ENCODE measurements at places on chromosomes 3 and 15.

DNA sequence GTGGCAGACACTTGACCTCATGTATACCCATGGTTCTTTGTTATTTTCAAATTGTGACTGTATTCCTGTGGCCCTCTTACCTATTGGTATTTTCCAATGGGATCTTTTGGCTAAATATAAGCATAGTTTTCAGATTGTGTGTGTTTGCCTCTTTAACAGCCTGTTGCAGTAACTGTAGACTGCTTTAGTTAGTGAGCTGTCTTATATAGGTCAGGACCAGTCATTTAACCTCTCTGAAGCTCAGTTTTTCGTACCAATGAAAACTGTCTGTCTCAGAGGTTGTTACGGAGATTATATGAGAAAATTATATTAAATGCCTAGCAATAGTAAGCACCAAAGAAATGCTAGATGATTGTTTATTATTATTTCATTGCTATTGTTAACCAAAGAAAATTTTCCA, 29.3 kb upstream of the CAPN3 start:
- no peak for DNase-seq

DNA sequence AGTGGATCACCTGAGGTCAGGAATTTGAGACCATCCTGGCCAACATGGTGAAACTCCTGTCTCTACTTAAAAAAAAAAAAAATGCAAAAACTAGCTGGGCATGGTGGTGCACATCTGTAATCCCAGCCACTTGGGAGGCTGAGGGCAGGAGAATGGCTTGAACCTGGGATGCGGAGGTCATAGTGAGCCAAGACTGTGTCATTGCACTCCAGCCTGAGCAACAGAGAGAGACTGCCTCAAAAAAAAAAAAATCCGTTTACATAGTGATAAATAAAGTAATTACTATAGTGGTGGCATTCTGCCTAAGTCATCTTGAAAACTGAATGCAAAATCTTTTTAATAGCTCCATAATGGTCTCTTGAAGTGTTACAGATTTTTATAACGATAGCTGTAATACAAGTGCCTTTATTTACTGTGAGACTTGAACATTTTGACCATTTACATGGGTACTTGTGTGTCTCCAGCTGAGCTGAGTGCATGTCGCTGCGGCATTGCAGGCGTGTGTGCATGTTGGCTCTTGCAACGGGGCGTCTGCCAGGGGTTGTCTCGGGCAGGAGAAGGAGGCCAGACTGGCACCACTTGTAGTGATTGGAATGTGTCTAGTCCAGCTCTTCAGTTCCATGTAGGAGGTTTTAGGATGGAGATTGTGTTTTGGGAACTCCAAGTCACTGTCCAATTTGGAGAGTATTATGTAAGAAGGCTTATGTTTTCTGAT, 111.9 kb downstream of the IGF1R start:
- no peak for DNase-seq

GRCh38 chr3:140365872-140366697, 311.8 kb upstream of the TRIM42 start:
- DNase-seq, result no peak

DNA sequence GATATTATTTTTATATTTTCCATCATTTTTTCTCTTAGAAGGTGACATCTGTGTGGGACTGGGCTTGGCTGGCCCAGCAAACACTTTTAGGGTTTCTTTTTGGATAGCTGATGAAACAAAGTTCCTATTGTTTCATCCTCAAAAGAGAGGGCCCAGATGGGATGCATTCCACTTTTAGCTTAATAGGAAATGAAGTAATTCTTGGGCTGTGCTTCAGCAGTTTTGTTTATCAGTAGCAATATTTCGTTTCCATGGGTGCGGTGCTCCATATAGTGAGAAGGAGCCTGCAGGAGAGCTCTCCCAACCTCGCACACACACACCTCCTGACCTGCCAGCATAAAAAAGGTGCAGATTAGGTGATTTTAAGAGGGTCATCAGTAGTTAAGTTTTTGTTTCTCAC, 147.5 kb downstream of the AKAP13 start:
- no peak for DNase-seq

DNA sequence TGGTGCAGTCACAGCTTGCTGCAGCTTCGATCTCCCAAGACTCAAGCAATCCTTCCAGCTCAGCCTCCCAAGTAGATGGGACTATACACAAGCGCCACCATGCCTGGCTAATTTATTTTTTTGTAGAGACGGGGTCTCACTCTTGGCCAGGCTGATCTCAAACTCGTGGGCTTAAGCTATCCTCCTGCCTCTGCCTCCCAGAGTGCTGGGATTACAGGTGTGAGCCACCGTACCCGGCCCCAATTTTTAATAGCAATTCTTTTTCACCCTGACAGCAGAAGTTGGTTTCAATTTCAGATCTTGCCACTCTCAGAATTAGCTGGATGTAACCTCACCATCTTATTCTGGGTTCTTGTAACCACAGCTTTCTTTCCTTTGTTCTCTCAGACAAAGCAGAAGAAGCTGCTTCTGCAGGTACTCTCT, 64.8 kb downstream of the TRIM71 start:
- DNase-seq, result no peak

GRCh38 chr3:89107461-89108290, at the start of gene EPHA3:
Gene EPHA3, plus strand, starts transcription at chr3:89107621. Its CDS starts 128 bp downstream, at chr3:89107749.
- DNase-seq, result peak; percentile 58

GRCh38 chr3:156183396-156183795, 63.0 kb downstream of the KCNAB1 start:
- DNase-seq, result no peak

GRCh38 chr3:12954891-12955650, 113.7 kb upstream of the RPL32 start:
- no peak for DNase-seq

DNA sequence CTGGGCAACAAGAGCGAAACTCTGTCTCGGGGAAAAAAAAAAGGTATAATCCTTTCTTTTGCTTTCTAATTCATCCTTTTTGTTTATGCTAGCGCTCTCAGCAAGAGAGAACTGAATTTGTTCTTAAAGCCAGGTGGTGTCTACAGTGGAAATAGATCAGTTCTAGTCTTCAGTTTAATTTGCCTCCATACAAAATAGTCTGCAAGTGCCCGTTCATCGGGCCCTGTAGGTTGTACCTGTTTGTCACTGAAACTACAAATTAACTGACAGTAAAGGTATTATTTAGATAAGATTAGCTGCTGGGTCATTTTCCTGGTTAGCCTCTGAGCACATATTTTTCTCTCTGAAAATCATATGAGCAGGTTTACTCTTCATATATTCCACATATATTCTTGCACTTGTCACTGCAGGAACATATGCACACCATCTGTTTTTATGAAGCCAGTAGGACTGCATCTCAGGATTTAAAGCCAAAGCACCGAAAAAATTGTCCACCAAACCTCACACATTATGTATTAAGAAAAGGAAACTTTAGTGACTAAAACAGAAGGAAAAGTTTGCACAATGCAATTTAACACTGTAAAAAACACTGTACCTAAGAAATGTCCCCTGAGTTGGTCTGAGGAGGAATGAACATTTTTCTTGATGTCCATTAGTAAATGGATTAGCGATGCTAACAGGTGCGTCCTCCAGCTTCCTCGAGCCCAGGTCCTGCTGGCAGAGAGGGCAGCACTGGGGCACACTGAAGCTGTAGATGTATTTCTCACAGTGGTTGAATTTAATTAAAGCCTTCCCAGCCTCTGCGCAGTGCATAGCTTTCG, 437 bp downstream of the MKRN2OS start:
- DNase-seq, result no peak

DNA sequence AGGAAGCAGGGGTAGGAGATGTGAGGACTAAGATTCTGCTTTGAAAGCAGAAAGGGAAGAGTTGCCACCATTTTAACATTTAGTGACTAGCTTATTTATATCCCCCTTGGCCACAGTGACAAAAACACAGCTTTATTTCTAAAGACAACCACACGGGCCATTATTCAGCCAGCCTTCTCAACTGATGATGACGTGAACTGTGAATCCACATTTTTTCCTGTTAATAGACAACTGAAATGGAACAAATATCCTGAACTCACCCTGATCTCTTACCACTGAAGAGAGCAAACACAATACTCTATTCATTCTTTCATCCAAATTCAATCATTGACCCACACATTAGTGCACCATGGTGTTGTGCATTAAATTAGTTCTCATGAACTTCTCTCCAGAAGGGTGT, 145.1 kb downstream of the TNIK start:
- DNase-seq, result no peak

GRCh38 chr3:10213156-10213792, 35.0 kb upstream of the TATDN2 start:
- no peak for DNase-seq

GRCh38 chr15:42507514-42507913, 12.1 kb downstream of the SNAP23 start:
- DNase-seq, result no peak

DNA sequence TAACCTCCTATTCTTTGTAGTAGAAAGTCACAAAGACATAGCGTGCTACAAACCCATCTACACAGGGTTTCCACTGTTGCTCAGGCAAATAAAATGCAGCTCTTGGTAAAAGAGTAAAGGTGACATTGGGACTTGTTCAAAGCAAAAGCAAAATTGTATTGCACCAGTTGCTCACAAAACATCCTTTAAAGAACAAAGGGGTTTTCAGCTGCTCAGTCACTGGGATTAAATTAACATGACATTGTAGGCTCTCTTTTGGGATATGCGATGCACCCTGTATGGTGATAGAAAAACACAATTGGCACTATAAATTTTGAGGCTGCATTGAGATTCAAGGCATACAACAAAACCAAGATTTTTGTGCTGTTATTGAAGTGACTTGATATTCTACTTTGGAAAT, 447.3 kb upstream of the CNTN3 start:
- no peak for DNase-seq

- DNase-seq, result no peak
Observed at GRCh38 chr3:16464511-16465148, 48.9 kb downstream of the RFTN1 start.

DNA sequence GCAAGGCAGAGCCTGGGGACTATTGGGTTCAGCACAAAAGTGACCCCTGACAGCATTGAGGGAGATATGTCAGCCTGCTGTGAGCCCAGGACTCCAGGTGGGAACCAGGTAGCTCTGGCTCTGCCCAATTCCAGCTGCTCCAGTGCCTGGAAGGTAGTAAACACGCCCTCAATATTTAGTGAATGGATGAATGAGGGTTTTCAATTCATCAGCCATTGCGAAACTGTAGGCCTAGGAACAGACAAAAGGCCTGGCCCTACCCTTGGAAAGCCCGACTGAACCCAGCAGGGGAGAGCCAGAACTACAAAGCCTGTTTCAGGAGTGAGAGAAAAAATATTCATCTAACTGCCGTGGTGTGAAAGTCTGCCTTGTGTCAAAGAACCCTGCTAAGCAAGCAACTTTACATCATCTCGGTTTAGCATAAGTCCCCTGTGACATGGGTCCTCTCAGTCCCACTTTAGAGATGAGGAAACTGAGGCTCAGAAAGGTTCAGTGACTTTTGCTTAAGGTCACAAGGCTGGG, 8.1 kb upstream of the CSK start:
- peak; percentile 31 for DNase-seq

DNA sequence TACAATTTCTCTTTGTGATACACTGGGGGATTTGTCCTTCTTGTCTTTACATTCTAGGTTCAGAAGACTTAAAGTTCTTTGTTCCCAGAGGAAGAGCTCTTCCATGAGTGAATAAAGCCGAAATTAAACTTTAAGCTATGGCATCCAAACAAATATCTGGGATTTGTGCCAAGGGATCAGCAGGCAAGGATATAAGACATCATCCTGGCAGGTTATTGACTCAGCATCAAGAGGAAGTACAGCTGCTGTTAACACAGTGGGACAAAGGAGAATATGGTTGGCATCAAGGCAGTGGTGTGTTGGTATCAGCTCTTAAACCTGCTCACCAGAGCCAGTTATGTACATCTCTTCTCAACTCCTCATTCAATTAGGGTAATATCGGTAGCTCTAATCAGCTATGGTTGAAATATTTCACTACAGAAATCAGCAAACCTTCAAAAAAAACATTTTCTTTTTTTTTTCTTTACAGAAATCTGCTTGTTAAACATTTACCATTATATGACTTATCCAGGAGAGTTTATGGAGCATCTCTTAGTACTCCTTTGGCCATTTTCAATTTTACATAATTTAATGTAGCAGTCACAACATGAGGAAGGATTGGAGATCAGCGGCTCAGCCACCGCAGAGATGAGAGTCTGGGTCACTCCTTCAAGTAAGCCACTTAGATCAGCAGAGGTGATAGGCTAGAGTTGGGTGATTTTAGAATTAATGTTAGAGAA, 1198.6 kb upstream of the EPHA6 start:
- no peak for DNase-seq

- DNase-seq, result no peak
Observed at GRCh38 chr3:59065240-59065639, 15.4 kb upstream of the CFAP20DC start.

GRCh38 chr3:30370681-30371271, 235.6 kb upstream of the TGFBR2 start:
- no peak for DNase-seq

- DNase-seq, result no peak
Observed at GRCh38 chr3:133930341-133930933, 34.8 kb upstream of the RAB6B start.

DNA sequence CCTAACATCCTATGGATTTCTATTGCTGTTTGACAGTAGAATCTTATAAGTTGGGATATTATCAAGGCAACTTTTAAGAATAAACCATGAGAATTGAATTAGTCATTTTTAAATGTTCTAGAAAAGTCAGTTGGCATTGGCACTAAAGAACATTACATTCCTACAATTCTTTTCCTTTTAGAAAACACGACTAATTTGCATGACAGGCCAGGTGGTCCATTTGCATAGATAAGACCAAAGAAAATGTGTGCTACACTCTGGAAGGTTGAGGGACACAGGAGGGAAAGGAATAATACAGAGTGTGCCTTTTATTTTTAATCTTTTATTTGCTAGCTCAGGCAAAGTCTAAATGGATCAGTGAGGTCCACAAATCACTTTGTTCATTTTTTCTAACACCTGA, 962.3 kb downstream of the EPHA3 start:
- no peak for DNase-seq

DNA sequence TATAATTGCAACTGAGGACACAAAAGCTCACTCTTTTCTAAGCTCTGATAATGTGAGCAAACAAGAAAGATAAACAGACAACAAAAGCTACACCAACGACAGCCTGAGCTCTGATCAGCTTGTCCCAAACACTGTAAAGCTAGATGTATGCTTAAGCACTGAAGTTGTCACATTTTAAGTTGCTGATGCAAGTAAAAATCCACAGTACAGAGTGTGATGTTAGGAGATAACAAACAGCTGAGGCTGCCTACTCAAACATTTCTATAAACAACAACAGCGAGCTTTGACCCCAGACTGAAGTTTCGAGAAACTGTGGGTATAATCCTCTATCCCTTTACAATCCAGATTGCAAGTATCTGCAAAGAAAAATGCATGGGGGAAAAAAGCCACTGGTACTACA, 10.7 kb downstream of the MTHFS start:
- DNase-seq, result no peak

DNA sequence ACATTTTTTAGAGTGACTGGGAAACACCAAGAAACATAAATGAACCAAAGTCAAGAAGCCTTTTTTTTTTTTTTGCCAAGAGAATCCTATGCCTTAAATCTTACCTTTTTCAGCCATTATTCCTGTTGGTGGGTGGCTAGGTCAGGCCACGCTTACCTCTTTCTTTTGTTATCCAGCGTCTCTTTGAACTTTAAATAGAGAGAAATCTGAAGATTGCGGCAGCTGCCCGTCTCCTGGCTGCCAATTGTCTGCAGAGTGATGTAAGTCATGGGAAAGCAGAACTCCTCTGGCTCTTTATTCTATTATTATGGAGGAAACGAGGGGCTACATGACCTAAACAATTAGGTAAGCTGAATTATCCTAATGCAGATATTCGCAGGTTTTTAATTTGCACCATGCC, at the start of gene STRIT1:
Gene STRIT1 (minus strand): TSS at position 168 of the 400 bp plus-strand sequence.
- no peak for DNase-seq
